ENCODE measurements at places on chromosomes 5 and 9.
A peak's percentile ranks its signal among the peaks of the same experiment; 100 is the strongest.

- DNase-seq = no peak
Measured at GRCh38 chr9:98506422-98507054, 202.2 kb downstream of the GABBR2 start.

DNA sequence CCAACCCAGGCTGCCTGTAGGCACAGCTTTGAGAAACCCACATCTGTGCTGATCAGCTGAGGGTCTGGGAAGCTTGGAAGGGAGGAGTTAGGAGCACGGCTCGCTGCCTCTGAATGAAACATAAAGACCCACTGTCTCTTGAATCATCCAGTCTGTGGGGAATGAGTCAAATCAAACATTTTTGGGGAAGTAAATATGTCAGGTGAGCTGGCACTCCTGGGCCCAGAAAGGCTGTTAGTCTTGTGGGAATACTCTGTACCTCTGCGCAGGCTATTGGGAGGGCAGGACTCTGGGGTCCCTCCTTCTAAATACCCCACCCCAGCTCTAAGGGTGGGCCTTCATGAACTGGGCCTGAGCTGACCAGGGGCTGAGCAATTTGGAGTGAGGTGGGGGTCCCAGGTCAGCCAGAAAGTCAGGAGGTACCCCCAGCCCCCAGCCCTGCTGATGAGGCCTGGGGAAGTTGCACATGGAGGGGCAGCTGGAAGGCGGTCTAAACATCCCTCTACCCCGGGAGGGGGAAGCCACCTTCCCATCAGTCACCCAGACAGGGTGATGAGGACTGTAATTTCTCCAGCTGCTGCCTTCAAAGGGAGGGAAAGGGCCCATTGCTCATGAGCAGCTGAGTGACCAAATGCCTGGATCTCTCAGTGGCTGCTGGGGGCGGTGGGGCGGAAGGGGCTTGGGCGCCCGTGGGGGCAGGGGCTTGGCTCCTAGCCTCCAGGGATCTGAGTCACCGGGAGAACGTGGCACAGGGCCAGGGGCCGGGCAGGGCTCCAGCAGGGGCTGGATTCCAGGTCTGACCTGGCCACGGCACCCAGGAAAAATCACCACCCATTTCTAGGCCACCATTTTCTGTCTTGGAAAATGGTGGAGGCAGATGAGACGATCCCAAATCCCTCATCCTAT lies 10.8 kb downstream of the FIBCD1 start:
- DNase-seq = no peak

GRCh38 chr5:93721071-93721470 lies 20.3 kb downstream of the POU5F2 start:
- DNase-seq = peak; percentile 30

DNA sequence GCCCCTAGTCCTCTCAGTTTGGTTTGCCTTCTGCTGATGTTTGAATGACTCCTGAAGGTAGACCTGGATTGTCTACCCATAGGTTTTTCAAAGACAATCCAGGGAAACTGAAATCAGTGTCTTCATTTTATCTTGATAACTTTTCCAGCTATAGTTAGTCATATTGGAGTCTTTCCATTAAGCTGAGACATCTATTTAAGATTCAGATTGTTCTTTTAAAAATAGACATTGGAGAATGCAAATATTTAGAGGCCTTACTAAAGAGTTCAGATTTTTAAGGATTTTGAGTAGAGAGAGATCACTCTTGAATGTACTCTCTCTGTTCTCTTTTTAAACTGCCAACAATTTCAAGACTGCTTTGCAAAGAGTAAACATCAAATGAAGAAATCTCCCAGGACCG lies 69.1 kb downstream of the GDNF start:
- no peak for DNase-seq

- no peak for DNase-seq
Measured at GRCh38 chr5:180296771-180297170, 4.9 kb upstream of the MAPK9 start.

DNA sequence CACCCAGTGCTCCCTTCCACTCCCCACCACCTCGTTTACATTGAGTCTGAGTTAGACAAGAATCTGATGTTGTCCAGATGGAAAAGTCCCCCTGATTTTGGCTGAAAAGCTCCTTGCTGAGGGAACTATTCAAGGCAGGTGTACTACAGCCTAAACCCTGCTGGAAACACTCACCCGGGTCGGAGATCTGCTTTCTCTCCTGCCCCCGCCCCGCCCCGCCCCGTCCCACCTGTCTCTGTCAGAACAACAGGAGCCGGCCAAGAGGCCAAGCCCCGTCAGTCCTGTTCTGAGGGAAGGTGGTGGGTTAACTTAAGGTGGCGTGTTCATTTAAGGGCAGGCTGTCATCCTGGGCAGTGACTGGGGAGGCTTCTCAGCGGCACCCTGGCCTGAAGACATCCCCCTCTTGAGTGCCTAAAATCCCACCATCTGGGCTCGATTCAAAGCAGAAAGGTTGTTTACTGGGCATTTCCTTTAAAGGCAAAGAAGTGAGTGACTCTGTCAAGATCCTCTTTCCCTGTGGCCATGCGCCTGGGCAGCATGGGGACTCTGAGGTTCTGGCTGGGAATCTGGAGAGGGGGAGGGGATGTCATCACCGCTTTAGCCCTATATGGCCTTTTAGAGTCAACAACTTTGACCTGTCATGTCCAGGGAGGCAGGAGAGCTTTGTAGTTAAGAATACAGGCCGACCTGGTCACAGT lies 71.1 kb upstream of the NEURL1B start:
- no peak for DNase-seq

DNA sequence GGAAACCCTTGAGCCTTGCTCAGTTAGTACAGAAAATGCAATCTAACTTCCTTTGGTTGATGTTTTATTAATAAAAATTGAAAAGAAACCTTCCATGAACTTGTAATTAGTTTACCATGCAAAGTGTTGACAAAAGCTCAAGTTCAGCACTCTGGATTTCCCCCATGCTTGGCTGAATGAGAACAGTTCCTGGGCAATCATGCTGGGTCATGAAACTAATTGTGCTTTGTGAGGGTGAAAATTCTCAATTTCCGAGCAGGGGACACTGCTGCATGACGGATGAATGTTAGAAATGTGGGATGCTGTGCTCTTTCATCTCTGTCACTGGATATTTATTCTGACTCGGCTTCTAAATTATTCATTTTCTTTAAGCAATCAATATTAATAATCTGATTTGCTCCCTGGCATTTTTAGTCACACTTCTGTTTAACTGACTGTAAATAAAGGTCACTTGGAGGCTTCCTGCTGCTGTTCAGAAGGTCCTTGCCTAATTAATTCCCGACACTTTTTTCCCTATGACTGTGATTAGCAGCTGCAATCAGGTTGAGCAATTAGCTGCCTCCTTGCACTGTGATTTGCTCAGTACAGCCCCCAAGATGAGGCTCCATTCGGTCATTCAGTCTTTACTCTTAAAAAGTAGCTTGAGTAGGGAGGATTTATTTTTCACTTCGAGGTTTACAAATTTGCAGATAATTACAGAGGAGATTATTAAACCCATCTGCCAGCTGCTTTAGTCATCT lies 678.1 kb upstream of the ZNF608 start:
- DNase-seq = no peak

DNA sequence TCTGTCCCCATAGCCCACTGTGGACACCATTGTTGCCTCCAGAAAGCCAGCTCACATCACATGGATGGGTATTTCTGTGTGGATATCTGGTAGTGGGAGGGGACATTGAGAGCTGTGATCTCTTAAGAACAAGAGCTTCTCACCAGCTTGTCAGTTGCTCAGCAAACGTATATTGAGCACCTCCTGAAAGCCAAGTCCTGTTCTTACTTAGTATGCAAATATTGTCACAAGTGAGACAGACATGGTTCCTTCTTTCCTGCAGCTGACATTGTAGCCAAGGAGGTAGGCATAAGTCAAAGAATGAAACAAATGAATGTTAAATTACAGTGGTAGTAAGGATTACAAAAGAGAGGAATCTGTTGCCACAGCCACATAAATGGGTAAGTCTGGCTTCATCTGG lies 3.8 kb downstream of the TCOF1 start:
- no peak for DNase-seq

DNA sequence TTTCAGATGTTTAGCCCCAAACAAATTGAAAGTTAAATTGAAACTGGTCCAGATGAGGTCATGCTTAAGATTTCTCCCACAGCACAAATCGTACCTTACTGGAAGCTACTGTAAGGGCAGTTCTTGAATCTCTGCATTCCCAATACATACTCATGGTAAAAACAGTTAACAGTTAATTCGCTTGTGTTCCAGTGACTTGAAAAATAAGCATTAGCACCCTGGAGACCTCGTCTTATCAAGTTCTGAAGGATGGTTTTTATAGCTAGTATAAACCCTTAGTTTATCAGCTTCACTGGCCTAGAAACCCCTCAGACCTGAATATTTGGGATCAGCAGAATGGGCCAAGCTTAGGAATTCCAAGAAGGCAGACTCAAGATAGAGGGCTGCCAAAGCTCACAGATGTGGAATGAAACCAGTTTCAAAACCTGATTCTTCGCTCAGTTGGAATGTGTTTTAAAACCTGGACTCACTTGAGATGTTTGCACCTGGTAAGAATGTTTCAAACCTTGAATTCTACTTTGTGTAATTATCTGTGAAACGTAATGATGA lies 103.6 kb downstream of the C9orf152 start:
- DNase-seq = no peak

DNA sequence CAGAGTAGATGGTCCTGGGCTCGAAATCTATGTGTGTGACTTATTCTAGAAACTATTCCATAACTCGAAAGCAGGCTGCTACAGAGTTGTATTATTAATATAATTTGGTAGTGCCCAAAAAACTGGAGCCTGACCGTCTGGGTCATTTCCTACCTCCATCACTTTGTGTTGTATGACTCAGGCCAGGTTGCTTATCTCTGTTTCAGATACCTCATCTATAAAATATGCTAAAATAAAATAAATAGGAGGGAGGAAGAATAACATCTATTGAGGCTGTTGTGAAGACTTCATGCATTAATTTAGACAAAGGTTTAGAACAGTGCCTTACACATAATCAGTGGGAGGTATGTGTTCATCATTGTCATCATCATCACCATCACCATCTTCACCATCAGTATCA lies 57.7 kb downstream of the PDE4D start:
- DNase-seq = no peak

DNA sequence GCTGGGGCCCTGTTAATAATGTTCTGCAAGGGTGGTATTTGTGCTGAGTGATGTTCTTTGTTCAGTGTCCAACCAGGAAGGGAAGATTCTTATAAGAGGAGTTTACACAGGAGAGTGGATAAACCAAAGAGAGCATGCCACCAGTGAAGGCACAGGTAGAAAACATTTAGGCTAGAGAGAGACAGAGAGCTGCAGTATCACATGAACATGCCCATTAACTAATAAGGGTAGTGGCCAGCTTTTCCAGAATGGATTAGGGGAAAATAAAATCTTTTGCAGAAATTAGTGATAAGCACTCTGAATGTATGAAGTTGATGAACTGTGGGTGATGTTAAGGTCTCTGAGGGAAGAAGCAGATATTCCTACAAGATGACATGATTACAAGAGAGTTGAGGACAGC lies 54.1 kb upstream of the PRLR start:
- DNase-seq = no peak

GRCh38 chr9:116753389-116753788 lies 66.3 kb downstream of the TRIM32 start:
- no peak for DNase-seq

DNA sequence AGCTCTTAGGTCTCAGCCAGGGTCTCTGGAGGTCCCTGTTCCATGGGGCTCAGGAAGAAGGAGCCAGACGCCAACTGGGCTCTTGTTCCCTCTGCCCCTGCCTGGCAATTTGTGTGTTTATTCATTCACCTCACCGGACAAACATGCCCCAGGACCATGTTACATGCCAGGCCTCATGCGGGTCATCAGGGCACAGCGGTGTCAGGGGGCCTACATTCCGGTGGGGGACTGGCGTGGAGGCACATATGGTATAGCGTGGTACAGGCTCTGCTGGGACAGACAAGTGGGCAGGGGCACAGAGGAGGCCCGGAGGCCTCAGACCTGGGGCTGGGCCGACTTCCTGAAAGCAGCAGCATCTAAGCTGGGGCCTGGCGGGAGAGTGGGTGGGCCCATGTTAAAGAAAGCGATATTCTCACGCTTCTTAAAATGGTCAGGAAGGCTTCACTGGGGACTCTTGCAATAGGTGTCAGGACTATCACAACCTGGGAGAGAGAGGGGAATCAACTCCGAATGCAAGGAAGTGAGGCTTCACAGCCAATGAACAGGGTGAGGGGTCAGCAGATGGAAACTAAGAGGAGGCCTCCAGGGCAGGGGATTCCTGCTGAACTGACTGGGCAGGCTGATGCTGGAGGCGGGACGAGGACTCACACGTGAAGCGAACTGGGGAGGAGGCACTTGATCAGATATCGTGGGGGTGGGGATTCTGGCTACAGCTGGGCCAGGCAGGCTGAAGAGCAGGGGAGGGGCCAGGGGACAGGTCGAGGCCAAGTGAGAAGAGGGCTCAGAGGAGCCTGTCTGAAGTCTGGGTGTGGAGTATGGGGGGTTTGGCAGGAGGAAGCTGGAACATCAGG lies 41.9 kb downstream of the NCS1 start:
- DNase-seq = no peak

- DNase-seq = no peak
Measured at GRCh38 chr9:112817860-112818203, 67.3 kb downstream of the SNX30 start.

Data from HEK293T (cell line).